MG63 (cell line): ENCODE measurements at places on chromosomes 6 and 20. TPM values are rescaled to one million over a fixed set of nuclear protein-coding genes. Genes with fewer than 3 reads are reported as not detected.

The IP6K3 gene
- not detected in 2 replicates for total RNA-seq

The KCNK16 gene
- total RNA-seq, result not detected in 2 replicates

The PTPRT gene
- not detected in 2 replicates for total RNA-seq

The TFAP2D gene
- total RNA-seq, result not detected in 2 replicates

DNA sequence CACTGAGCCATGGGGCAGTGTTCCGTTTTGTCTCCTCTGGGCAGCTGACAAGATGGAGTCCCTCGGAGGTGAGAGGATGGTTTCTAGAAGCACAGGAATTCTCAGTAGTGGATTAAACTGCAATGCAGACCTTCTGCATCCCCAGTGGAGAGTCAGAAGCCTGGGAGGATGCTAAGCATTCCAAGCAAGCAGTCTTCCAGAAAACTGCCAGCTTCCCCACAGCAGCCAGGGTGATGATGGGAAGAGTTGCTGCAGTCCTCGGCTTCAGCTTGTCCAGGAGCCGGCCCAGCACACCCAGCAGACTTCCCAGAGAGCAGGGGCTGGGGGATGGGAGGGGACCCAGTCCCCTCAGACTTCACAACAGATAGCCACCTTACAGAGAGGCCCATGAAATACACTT is 163.6 kb downstream of the LY86 start:
- no peak for DNase-seq

DNA sequence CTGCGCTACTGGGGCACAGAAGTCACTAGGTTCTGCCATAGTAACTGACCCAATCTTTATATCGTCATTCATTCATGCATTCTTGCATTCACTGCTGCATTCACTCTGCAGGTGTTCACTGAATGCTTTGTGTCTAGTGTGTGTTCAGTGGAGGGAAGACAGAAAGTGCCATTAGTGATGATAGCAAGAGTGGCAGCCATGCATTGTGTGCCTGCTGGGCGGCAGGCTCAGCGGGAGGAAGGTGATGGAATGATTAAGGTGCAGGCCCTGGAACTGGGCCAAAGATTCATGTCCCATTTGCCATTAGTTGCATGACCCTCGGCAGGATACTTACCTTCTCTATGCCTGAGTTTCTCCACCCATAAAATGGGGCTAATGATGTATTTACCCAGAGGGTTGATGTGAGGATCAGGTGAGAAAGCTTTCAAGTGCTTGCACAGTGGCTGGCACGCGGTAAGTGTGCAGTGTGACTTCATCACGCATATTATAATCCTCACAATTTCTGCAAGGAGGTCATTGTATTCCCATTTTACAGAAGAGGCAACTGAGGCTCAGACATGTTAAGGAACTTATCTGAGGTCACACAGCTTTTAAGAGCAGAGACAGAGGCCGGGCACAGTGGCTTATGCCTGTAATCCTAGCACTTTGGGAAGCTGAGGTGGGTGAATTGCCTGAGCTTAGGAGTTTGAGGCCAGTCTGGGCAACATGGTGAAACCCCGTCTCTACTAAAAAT is 40.1 kb downstream of the ITPR3 start:
- DNase-seq, result no peak

GRCh38 chr20:46122516-46123481 is 4.7 kb downstream of the CD40 start:
- DNase-seq, result no peak

- no peak for DNase-seq
These were observed 49.8 kb downstream of the BCKDHB start for GRCh38 chr6:80156221-80156620.

DNA sequence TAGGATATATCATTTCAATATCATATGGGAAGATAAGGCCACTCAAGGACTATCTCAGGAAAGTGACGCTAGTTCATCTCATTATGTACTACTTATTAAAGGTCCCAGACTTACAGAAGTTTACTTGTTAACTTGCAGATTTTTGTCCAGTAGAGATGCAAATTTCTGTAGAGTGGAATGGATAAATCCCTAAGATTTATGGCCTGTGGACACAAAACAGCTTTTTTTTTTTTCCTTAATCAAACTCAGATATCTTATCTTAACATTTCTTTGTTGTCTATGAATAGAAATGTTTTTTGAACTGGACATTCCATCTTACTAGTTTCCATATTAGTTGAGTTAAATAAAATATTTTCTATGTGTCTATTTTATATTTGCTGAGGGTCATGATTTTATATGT is 110.5 kb upstream of the MAP7 start:
- no peak for DNase-seq
